ENCODE measurements at places on chromosomes 7 and 10.

GRCh38 chr7:98329100-98329790, 47.8 kb downstream of the BRI3 start:
- DNase-seq, result no peak

DNA sequence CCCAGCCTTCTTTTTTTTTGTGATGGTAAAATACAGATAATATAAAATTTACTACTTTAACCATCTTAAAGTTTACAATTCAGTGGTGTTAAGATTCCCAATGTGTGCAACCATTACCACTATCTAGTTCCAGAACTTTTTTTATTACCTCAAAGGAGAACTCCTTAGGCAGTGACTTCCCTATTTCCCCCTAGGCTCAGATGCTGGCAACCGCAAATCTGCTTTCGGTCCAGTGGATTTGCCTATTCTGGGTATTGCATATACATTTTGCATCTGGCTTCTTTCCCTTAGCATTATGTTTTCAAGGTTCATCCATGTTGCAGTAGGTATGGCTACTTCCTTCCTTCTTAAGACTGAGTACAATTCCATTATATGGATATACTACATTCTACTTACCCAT, 56.5 kb downstream of the AFAP1L2 start:
- no peak for DNase-seq

GRCh38 chr7:88202278-88202677, 17.6 kb downstream of the SRI start:
- DNase-seq, result no peak

GRCh38 chr10:61140765-61141392, 196.9 kb upstream of the RHOBTB1 start:
- no peak for DNase-seq

- DNase-seq, result no peak
Measured at GRCh38 chr10:125548878-125549277, 134.1 kb downstream of the TEX36 start.

DNA sequence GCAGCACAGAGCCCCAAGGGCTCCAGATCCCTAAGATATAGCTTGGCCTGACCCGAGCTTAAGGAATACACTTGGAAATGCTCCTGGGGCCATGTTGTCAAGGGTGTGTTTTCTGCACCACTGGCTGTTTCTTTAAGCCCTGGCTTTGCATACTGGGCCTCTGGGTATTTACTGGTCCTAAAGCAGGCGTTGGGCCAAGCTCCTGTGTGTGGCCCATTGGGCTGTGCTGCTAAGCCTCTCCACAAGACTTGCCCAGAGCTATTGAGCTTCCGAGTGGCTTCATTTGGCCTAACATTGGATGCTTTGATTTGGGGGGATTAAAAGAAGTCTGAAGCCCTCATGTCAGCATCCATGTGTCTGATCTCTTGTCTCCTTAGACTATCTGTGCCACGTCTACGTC, 5.2 kb downstream of the YKT6 start:
- DNase-seq, result no peak

GRCh38 chr10:69802424-69803161, 887 bp downstream of the COL13A1 start:
- DNase-seq, result peak; percentile 56

GRCh38 chr7:133619491-133619890, 366.6 kb downstream of the EXOC4 start:
- no peak for DNase-seq

GRCh38 chr10:50316174-50316573, 64.9 kb upstream of the ASAH2 start:
- no peak for DNase-seq

- no peak for DNase-seq
Measured at GRCh38 chr7:95897557-95898251, 125.3 kb downstream of the DYNC1I1 start.

- DNase-seq, result no peak
Measured at GRCh38 chr10:73850863-73851461, 23.4 kb downstream of the CAMK2G start.

GRCh38 chr7:7793921-7794320, 75.5 kb upstream of the RPA3 start:
- no peak for DNase-seq

DNA sequence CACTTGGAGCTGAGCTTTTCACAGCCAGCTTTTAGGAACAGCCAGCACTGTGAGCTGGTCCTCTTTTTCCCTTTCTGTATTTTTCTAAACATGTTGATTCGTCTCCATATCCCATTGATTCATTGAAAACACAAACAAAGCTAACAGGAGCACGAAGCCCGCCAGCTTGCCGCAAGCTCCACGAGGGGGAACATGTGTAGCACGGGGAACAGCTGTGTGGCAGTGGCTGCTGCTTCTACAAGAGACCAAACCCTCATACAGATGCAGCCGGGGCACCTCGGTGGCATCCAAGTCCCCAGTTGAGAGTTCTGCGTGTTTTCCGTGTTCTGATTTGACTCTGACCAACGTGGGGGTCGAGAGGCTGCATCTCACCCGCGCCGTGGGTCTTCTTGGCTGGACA, 80.8 kb upstream of the SH2B2 start:
- DNase-seq, result no peak

DNA sequence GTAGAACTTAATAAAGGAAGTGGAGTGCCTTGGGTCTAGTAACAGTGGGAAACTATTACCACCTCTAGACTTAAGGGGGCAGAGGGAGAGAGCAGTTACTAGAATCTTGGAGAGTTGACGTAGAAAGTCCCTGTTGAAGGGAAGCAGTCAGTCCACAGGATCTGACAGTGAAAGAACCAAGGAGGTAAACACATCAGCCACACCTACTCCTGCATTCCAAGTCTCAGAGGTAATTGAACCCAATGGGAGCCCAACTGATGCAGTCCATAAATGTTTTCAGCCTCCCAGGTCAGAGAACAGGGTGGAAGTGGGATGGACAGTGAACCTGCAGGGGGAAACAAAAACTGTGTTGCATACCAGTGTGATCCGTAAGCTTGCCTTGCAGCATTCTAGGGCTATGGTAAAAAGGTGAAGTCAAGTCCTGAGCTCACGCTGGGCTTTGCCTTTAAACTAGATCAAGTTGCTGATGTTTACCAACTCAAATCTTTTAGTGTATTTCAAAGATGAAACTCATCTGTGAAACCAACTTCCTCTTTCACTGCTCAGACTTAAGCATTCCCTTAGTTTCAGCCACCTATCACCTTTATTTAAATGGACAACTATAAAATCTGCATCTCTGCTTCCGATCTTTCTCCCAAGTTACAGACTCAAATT, 57.2 kb downstream of the SLC16A12 start:
- no peak for DNase-seq

DNA sequence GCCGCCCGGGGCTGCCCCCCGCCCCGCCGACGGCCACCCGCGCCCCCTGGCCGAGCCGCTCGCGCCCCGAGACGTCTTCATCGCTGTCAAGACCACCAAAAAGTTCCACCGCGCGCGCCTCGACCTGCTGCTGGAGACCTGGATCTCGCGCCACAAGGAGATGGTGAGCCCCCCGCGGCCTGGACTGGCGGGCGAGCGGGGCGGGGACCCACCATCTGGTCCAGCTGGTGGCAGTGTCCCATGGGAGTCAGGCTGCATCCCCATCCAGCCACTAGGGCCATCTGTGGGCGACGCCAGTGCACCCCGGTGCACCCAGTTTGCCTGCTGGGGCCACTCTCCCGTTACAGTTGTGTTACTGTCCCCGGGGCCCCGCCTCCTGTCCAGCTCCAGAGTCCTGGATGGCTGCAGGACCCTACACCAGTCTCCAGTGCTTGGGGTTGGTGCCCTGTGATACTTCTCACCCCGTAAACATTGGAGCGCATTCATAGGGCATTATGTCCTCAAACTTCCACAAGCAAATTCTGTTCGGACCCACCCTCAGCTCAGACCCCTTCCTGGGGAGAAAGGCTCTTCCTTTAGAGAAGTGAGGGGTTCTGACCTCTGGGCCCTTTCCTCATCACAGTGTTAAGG, 672 bp downstream of the LFNG start:
- DNase-seq, result peak; percentile 39

- DNase-seq, result no peak
Measured at GRCh38 chr10:33071857-33072256, 113.8 kb upstream of the ITGB1 start.

DNA sequence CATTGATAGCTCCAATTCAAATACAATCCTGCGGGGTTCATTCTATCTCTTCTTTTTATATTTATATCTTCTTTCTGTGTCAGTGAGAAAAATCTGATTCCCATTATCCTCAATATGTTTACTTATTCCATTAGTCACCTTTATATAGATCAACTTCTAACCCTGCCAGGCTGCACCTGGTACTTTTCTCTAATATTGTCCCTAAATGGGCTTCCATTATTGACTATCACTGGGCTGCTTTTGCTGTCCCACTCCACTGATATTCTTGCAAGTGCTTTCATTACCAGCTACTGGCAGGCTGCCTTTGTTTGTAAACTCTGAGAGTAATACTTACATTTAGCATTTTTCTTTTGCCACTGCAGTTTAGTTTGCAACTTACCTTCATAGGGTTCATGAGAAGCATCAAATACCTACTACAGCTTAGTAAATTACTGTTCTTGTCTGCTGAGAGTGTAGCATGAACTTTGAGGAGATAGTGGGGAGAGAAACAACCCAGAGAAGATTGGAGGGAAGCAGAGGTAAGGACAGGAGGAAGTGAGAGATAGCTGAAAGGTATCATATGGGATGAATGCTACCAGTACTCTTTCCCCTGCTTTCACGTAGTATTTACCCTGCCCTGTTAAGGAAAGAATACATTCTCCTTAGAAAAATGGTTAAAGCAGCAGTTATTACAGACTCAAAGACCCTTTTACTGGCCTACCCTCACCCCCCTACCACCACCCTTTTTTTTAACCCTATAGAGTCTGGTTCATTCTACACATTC, 119.1 kb downstream of the PHTF2 start:
- no peak for DNase-seq

- no peak for DNase-seq
Measured at GRCh38 chr10:86944907-86945306, 12.5 kb downstream of the MMRN2 start.

DNA sequence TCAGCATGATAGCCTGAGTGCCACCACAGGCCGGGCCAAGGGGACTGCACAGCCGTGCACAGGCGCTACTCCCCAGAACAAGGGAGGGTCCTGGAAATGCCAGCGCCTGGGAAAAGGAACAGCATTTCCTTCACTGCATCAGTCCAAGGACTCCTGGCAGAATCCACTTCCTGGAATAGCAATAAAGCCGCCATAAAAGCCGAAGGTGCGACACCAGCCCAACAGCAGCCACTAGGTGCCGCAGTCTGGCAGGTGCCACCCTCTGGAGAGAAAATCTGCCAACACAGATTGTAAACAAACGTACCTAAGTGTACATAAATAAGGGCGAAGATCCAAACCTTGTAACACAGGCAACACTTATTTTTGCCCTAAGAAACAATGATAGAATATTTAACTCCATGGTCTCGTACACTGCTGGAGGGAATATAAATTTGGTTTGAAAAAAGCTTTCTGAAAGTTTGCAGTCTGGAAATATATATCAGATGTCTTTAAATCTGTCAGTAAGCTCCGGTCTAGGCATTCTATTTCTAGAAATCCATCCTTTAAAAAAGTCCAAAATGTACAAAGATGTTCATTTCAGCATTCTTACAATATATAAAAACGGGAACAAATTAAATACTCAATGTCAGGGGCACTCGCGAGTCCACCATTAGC, 22.2 kb downstream of the VOPP1 start:
- DNase-seq, result no peak

DNA sequence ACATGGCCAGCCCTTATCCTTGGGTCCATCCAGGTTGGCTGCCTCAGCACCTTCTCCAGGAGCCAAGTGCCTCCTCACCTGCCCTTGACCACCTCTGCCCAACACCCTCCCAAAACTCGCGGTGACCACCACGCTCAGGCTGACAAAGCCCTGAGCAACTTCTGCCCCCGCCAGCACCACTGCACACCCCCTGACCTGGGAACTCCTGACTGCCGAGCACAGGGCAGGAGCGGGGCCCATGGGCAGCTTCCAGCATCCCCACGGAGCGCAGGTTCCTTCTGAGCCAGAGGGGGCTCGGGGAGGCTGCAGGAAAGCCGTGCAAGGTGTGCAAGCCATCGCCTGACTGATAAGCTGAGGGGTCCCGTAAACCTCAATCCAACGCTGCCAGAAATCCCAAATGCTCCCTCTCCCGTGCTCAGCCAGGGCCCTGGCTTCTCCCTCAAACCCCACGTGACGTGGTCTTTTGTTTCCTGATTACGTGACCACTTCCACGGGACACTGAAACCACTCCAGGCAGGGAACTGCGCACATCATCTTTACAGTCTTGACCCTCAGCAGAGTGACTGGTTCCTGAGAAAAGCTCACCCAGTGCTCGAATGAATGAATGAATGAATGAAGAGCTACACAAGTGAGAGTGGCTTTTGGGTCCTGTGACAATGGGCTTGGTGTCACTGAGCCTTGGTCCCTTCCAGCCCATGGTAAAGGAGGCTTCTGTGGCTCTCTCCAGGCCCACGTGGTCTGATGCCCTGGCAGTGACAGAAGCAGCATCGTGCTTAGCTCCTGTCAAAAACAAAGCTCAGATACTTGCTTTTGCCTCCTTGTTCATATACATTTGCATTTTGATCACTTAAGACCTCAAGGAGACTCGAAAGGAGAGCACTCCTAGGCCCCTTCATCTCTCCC, 249.8 kb upstream of the PPP2R2D start:
- no peak for DNase-seq

DNA sequence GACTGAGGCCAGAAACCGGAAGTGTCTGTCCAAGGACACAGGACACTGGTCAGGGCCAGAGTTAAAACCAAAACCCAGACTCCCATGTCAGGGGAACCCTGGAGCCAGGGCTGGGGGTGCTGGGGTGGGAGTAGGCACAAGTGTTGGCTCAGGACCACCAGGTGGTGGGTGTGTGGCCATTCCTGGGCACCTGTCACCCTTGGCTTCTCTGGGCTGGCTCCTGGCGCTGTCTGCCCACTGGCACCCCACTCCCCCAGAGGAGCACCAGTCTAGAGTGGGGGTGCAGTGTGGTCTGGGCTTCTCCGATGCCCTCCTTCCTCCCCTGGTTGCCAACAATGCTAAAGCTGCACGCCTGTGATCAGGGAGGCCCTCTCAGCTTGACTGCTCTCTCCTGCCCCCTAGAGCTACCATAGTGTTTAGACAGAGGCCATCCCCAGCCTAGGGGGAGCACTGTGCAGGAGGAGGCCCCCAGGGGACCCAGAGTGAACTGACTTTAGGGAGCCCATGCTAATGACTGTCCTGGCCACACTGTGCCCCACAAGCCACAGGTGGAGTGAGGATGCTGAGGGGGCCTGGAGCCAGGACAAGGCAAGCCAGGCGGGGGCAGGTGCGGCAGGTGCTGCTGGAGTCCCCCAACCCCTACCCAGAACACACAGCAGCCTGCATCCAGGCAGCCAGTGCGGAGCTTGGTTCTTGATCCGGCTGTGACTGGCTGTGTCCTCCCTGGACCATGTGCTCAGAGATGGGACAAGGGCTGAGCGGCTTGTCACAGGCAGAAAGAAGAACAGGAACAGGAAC, 11.0 kb downstream of the RASGEF1A start:
- no peak for DNase-seq

DNA sequence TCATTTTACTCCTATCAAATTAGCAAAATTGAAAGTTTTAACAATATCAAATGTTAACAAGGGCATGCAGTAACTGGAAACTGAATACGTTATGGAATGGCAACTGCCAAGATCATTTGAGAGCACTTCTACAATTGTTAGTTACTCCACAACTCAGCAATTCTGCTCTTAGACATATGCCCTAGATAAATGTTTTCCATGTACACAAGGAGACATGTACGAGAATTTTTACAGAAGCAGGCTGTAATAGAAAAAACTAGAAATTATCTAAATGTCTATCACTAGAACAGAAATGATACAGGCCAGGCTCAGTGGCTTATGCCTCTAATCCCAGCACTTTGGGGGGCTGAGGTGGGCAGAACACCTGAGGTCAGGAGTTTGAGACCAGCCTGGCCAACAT, 7.0 kb downstream of the PSAP start:
- DNase-seq, result no peak

Data from neural crest cell (in vitro differentiated cells).